ENCODE measurements at places on chromosomes 3 and 15. TPM values are rescaled to one million over a fixed set of nuclear protein-coding genes. Genes with fewer than 3 reads are reported as not detected.

Gene VPS39
- total RNA-seq, result 37.3 TPM

DNA sequence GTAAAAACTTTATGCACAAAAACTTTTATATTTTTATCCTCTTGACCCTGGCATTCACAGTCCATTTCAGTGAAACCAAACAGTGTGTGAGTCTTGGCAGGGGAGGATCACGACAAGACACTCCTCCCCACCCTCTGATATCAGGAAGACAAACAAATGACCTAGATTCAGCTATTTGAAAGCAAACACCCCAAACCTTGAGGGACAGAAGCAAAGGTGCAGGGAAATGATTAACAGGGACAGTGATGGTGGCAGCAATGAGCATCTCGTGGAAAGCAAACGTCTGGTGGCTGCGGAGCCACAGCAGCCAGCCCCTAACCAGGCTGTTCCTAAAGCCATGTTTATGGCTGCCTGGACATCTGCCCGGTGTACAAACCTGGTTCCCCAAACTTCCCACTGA lies 52.1 kb downstream of the FSIP1 start:
- DNase-seq, result no peak

Gene RLBP1
- not detected for total RNA-seq

GRCh38 chr15:100723315-100723801 lies 121.0 kb downstream of the ASB7 start:
- no peak for DNase-seq

- no peak for DNase-seq
Measured at GRCh38 chr3:21274079-21274571, 476.9 kb downstream of the ZNF385D start.

DNA sequence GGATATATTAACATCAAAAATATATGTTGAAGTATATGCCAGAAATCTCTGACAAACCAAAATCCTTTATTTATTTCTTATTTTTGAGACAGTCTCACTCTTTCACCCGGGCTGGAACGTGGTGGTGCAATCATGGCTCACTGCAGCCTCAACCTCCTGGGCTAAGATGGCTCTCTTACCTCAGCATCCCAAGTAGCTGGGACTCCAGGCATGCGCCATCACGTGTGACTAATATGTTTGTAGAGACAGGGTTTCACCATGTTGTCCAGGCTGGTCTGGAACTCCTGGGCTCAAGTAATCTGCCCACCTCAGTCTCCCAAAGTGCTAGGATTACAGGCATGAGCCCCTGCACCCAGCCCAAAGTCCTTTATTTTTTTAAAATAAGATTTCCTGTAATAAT lies 11.9 kb downstream of the FAIM start:
- no peak for DNase-seq

- DNase-seq, result peak; percentile 49
Measured at GRCh38 chr3:127652246-127652995, 20.3 kb upstream of the ABTB1 start.

DNA sequence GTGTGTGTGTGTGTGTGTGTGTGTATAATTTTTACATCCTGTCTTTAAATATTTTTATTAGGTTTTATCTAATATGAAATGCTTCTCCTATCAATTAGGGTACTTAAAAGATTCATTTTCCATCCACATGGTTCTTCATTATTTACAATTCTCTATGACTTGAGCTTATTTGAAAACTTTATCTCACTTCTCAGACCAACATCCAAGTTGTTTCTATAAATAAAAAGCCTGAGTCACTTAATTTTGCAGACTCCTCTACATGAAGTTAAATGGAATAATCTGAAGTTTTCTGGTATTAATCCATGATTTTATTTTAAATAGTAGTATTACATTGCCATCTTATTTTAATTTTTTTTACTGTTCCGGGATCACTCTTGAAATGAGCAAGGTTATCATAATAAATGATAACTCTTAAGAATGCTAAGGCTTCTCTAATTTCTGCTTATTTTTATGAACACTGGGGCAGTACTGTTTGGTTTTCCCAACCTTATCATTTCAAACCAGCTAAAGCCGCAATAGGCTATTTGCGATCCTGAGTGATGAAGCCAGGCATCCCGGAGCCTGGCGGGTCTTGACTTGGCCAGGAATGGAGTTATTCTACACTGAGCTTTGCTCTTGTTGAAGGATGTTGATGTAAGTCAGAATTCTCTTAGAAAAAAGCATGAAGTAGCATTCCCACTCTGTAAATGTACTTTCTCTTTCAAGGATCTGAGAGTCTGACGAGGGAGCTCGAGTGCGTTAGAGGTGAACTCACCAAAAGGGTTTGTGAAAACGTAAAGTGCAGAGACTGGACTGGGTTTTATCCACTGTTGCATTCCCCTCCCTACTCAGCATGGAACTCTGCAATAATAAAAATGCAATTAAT lies 220.2 kb upstream of the LRTM1 start:
- DNase-seq, result no peak

Gene UCN2
- not detected for total RNA-seq

Gene GABRG3
- 13.8 TPM for total RNA-seq

DNA sequence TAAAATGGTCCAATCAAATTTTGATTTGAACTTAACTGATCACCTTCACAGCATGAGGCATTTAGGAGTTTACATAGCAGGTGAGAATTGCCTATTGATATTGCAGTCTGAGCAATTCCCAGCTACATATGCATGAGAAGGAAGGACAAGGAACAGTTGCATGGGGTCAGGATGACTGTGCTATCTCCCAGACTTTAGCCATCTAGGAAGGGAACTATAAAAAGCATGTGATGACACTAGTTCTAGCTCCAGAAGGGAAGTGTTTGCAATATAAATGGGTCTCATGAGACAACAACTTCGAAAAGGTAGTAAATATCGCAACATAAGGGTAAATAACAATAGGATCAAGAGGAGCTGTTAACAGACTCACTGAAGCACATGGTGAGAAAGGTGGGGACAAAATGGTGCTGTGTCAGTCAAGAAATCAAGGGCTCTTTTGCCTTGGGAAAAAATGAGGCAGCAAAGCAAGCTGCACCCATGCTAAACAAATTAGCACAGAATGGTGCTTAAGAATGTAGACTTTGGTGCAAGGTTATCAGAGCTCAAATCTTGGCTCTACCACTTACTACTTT lies 90.4 kb upstream of the SLC2A2 start:
- DNase-seq, result no peak

Gene FOXB1
- total RNA-seq, result not detected

DNA sequence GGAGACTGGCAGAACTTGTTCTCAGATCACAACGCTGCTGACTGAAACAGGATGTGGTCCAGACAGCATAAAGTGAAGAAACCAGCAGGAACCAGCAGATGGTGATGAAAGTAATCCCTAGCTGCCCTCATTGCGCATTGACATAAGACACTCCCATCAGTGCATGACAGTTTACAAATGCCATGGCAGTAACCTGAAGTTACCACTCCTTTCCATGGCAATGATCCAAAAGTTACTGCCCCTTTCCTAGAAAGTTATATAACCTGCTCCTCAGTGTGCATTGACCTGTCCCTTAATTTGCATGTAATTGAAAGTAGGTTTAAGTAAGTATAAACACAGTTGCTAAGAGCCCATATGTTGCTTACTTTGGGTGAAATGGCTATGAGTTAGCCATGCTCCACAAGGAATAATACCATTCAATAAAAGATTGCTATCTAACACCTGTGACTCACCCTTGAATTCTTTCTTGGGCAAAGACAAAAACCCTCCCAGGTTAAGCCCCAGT lies 149.1 kb upstream of the CD96 start:
- DNase-seq, result no peak
